ENCODE measurements at places on chromosomes 2 and 18.

- no peak for DNase-seq
Observed at GRCh38 chr2:209577376-209578357, 153.8 kb downstream of the MAP2 start.

GRCh38 chr2:133063775-133064174 is 393.8 kb upstream of the LYPD1 start:
- no peak for DNase-seq

GRCh38 chr2:239892441-239893235 is 132.5 kb downstream of the NDUFA10 start:
- DNase-seq, result no peak

DNA sequence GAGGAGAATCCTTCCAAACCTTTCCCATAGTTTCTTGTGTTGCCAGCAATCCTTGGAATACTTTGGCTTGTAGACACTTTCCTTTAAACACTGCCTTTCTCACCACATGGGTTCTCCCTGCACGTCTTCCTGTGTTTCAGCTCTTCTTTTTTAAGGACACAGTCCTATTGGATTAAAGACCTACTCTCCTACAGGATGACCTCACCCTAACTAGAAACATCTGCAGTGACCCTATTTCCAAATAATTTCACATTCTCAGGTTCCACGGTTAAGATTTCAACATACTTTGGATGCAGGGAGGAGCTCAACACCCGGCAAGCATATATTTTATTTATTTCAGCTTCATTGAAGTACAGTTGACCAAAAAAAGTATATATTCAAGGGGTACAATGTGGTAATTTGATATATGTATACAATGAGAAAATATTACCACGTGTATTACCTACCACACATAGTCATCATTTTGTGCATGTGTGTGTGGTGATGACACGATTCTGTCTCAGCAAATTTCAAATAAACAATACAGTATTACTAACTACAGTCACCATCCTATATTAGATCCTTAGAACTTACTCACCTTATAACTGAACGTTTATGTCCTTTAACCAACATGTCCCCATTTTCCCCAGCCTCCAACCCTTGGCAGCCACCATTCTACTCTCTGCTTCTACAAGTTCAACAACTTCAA is 745.0 kb downstream of the CBLN2 start:
- DNase-seq, result no peak

GRCh38 chr2:190062053-190062452 is 476 bp downstream of the MSTN start:
- no peak for DNase-seq

DNA sequence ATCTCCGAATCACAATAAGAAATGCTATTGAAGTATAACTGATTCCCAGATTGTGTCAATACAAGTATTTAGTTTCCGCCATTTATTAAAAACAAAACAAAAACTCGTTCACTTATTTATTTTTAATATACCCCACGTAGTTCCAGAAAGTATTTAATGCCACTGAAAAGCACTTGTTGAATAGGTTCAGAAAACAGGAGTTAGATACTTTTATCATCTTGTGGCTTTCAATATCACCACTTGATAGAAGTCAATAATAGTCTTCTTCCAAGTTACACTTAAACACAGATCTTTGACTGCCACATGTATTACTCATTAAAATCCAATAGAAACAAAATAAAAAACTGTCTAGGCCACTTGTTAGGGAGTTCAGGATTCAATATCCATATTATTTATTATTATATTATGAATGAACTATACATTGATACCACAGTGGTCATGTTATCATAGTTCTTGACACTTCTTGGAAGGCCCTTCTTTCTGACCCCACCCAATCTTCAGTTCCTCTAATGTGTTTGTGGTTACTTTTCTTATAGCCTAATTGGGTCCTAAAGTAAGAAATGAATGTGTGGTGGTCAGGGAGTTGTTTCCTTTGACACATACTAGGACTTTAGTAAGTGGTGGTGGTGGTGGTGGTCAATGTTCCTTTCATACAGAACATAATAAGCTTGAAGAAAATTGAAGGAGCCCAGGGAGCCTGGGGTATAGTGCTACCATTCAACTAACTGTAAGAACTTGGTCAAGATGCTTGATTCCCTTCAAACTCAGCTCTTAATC is 221.3 kb upstream of the ITGA4 start:
- no peak for DNase-seq

DNA sequence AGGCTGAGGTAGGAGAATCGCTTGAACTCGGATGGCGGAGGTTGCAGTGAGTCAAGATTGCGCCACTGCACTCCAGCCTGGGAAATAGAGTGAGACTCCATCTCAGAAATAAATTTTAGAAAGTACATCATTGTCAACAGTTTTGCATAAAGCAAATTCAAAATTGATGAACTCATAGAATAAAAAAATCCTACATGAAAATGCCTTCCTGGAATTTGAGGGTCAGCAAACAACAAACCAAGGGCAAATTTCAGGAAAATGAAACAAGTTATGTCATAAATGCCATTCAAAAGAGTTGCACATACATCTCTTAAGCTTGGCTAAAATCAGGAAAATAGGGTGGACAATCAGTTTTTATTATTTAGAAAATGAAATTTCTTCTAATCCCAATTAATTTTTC is 45.1 kb downstream of the COL5A2 start:
- DNase-seq, result no peak

DNA sequence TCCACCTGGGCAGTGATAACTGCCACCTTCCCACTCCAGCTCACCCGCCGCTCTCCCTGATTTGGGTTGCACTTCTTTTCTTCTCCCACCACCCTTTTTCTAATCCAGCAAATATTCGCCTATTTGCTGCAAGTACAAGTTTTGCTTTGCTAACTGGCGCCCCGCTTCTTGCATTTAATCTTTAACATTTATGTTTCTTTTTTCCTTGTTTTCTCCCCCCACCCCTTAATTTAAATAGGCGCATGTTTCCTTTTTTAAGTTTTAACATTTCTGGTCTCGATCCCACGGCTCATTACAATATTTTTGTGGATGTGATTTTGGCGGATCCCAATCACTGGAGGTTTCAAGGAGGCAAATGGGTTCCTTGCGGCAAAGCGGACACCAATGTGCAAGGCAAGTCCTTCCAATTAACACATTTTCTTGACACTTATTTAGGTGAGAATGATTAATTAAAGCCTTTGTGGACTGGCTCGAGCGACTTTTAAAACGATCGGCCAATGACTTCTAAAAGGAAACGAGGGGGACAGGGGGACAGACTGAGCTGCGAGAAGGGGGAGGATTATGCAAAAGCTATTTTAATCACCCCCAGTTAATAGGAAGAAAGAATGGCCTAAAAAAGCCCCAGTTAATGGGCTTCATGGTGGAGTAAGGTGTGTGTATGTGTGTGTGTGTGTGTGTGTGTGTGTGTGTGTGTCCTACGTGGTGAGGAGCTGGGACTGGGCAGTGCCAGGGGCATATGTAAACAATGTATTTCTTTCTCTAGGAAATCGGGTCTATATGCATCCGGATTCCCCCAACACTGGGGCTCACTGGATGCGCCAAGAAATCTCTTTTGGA is 1.6 kb downstream of the TBR1 start:
- DNase-seq, result no peak

DNA sequence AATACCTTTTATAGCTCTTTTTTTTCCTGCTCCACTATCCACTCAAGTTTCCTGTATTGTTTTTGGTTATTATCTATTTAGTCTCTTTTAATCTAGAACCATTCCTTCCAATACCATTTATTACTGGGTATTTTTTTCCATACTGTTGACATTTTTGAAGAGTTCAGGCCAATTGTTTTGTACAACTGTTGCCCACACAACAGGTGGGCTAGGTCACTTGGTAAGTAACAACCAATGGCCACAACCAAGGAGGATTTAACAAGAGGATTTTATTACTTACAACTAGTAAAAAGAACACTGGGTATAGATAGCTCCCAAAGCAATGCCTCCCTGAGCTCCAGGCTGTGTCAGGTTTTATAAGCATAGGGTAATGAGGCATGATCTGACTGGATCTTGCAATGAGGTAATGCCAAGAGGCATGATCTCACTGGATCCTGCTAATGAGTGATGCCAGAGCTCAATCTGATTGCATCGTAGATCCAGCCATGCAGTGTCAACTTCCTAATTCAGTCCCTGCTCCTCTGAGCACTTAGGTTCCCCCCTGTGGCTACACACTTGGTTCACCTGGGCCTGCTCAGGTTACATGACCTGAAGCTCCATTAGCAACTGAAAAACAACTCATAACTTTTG is 7.1 kb upstream of the CEP68 start:
- no peak for DNase-seq
